ENCODE measurements at places on chromosomes 7 and 10.

- no peak for DNase-seq
Measured at GRCh38 chr7:1649751-1650326, 20.2 kb upstream of the ELFN1 start.

- no peak for DNase-seq
Measured at GRCh38 chr7:145411066-145411465, 575.2 kb upstream of the TPK1 start.

DNA sequence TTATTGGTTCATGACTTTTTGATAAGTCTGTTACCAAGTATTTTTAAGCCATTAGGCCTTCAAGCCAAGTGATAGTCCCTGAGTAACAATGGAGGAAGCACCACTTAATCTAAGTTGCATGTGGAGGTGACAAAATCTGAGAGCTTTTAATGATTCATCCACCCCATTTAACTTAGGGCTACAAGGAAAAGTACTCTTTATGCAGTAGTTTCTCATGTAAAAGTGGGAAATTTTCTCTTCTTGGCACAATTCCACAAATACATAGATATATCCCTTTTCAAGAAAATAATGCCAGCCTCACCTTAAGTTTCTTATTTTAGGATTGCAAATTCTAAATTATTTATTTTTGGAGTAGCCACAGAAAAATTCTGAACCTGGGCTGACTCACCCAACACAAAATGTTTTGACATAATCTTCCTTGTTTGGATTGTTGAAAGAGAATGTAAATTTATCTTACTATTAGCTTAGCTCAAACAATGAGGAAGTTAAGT, 85.7 kb downstream of the SUGCT start:
- no peak for DNase-seq

DNA sequence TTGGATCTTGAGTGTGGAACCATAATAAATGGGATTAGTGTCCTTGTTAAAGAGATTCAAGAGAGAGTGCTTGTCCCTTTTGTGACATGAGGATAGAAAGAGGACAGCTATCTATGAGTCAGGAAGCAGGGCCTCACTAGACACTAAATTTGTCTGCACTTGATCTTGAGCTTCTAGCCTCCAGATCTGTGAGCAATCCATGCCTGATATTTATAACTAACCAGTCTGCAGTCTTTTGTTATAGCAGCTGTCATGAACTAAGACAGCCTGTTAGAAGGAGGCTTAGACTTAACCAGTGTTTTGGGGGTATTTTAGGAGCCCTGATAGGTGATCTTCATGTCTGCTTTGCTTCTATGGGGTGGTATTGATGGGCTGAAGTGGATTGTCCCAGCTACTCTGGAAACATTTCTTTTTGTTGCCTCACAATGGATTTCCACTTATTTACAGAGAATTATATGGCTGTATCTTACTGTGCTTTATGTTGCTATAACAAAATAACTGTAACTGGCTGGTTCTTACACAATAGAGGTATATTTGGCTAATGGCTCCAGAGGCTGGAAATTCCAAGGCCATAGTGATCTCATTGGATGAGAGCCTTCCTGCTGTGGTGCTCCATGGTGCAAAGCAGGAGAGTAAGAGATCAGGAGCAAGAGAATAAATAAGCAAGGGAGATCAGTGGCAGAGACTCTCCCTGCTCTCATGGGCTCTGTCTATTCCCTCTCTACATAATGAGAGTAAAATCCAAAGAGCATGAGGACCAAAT, 23.4 kb upstream of the AKR1C3 start:
- no peak for DNase-seq

GRCh38 chr10:23692736-23693135, 253.9 kb downstream of the OTUD1 start:
- DNase-seq: no peak

DNA sequence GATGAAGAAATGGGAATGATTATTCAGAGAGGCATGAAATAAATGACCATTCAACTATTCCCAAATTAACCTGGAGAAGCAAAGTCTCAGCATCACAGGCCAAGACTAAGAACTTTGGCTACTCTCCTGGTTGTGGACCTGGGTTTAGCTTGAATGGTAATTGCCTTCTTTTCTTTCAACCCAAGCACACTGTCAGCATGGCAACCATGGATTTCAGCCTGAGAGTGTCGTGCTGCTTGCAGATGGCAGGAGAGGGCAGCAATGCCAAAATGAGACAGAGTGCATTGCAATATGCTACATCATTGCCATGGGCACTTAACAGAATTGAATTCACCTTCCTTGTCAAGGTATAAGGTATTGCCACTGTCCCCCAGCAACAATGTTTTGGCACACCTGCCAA, 767.2 kb downstream of the REEP3 start:
- DNase-seq: no peak

DNA sequence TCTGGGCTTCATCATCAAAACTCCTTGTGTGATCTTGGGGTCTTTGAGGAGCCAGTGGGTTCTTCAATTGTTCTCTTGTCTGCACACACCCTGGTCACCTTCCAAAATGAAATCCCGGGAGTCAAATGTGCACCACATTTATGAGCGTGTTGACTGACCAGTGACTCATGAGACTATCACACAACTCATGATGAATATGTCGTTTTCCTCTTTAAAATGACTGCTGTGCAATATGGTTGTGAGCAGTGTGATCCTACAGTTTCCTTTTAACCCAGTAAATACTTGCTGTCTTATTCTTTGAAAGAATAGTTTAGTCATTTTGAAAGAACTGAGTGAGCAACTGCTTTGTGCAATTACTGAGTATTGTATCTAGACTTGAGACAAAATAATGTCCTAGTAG, 149.2 kb downstream of the DYNC1I1 start:
- DNase-seq: no peak

- peak; percentile 57 for DNase-seq
Measured at GRCh38 chr10:75187961-75188426, 22.6 kb upstream of the VDAC2 start.

DNA sequence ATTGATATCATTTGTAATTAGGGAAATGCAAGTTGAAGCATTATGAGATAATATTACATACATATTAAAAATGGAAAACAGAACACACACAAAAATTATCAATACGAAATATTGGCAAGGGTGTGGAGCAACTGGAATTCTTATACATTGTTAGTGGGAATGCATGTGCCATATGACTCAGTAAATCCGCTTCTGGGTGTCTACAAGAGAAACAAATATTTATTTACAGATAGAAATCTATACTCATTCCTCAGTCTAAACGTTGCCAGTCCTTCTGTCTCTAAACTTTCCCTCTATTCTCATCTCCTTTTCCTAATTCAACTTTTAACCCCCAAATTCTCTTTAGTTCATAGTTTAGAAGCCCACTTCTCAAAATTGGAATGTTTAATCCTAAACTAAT, 170.4 kb upstream of the LRRTM3 start:
- DNase-seq: no peak

DNA sequence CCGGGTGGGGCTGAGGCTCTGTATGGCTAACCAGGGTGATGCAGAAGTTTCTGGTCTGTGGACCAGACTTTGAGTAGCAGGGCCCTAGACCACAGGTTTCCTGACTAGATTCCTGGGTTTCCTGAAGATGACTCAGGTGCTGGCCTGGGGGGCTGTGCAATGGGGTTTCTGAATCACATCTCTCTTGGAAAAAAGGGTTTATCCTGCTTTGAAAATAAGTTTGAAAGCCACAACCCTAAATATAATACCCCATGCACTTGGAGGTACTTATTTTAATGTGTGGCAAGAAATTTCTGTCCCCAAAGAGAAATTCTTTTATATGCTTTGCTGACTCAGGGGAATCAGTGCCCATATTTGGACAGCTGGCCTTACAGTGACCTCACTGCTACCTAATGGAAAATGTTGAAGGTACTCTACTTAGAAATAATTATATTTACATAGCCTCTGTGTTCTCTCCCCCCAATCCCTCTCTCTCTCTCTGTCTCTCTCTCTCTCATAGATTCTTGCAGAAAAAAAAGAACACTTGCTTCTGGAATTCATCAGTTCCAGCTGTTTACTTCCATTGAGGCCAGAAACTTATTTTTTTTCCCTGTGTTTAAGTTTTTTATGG, 184.4 kb upstream of the LYZL2 start:
- no peak for DNase-seq

DNA sequence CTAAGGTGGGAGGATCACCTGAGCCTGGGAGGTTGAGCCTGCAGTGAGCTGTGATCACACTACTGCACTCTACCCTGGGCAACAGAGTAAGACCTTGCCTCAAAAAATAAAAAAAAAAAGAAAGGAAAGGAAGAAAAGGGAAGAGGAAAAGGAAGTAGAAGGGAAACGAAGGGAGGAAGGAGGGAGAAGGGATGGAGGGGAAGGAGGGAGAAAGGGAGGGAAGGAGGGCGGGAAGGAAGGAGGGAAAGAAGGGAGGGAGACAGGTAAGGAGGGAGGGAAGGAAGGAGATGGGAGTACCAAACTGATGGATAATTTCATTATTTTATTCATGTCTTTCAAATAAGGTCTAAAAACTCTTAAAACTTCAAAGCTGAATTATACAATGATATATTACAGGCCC, 106.3 kb downstream of the KMT2C start:
- DNase-seq: no peak

- no peak for DNase-seq
Measured at GRCh38 chr10:93124580-93125318, 51.1 kb downstream of the CYP26A1 start.

- DNase-seq: no peak
Measured at GRCh38 chr7:123924941-123925340, at the start of gene SPAM1. TSS of gene SPAM1 (plus strand) at chr7:123925241. CDS start at chr7:123953571, 28,330 bp downstream.

- no peak for DNase-seq
Measured at GRCh38 chr10:132237871-132238270, 51.1 kb downstream of the DPYSL4 start.

DNA sequence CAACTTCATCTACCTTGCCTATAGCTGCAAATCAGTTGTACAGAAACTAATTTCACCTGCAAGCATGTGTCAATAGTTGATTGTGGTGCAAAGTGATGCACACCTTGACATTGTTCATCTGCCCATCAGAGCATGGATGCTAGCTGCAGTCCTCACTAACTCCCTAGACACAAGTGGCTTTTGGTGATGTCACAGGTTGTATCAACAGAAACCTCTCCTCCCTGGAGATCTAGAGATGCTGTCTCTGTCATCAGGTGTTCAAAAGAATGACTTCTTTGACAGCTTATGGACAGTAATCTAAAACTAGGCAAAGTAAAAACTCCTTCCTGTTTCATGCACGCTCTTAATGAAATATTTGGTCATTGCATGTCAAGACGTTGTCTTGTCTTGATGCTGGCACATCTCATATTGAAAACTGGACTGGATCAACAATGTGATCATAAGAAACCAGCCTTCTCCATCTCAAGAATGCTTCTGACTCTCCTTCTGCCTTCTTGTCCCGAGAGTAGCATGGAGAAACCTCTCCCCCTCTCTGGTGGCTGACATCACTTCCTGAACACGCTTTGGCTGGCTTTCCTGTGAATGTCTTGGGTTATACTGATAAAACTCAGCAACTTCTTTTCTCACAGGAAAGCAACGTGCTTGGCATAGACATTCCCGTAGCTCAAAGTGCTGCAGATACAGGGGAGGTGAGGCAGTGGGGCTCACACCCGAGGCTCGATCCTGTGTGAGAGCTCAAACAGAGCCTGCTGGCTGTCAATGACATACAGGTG, 176.2 kb upstream of the CDCA7L start:
- DNase-seq: no peak

DNA sequence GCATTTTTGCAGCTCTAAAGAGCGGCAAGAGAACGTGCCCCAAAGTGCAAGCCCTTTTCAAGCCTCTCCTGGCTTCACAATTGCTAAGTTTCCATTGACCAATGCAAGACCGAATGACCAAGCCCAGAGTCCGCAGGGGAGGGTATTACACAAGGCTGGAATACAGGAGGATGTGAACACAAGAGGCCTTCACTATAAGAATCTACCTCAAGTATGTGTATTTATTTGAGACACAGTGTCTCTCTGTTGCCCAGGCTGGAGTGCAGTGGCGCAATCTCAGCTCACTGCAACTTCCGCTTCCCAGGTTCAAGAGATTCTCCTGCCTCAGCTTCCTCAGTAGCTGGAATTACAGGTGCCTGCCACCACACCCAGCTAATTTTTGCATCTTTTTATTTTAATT, 22.2 kb upstream of the TPST1 start:
- DNase-seq: no peak

GRCh38 chr7:100091411-100092181, 2.8 kb downstream of the COPS6 start:
- DNase-seq: no peak

- no peak for DNase-seq
Measured at GRCh38 chr10:14056610-14057332, 274.0 kb downstream of the FRMD4A start.

DNA sequence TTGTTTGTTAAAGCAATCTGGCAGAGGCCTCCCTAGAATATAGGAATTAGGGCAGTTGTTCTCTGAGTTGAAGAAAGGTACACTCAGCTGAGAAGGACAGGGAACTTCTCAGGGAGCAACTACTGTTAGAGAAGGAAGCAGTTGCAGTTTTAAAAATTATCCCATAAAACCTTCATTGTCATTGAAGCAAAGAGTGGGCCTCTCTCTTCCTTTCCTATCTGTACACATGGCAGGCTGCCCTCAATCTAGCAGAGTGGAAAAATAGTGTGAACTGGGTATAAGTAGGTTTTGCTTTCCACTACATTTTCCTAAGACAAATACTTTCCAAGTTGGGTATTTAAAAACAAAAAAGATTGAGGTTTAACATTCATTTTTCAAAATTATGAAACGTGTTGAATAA, 236.7 kb upstream of the KLF14 start:
- DNase-seq: no peak

- DNase-seq: no peak
Measured at GRCh38 chr10:124701435-124701834, 42.7 kb downstream of the FAM53B start.

DNA sequence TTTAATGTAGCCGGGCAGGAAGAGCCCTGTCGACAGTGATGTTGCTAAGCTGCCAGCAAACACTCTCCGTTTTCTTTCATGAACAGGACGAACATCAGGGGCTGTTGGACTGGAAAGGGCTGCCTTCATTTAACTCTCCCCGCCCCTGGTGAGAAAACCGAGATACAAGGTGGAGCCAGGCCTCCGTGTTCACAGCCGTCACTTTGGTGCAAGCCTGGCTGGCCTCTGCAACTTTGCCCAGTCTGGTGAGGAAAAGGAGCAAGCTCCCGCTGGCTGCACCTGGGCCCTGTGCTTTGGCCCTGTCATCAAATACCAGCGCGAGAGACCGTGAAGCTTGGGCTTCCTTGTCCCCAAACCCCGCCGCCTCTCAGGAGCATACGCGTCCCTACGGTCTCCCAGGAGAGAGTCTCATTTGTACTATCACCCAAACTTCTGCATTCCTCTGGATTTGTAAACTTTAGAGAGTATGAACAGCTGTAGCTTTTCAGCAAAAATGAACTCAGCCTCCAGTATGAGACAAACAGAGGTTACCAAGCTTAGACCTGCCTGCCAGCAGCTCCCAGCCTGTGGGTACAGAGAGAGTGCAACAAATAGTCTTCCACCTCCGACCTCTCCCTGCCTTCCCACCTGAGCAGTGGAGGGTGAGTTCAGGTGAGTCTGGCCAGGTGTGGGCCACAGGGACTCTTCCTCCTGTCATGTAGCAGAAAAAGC, 445.3 kb upstream of the MGMT start:
- no peak for DNase-seq

- no peak for DNase-seq
Measured at GRCh38 chr7:138962561-138963270, 18.5 kb downstream of the KIAA1549 start.

Data from activated gamma-delta T cell treated with anti-CD3 and anti-CD28 coated beads, Interleukin-2, amount 50 U/mL, for 16 hours (primary cell).